ENCODE measurements at places on chromosomes 2 and 18. TPM values are rescaled to one million over a fixed set of nuclear protein-coding genes. Genes with fewer than 3 reads are reported as not detected.

Gene ANKAR
- 0.42 TPM for polyA plus RNA-seq

Gene REEP1
- polyA plus RNA-seq, result 0.09 TPM

Gene EMILIN2
- polyA plus RNA-seq, result 0.25 TPM

Gene FBXO15
- 0.36 TPM for polyA plus RNA-seq

Gene AGXT
- polyA plus RNA-seq, result not detected

Gene ANKRD29
- polyA plus RNA-seq, result 4.7 TPM

Gene HOXD9
- polyA plus RNA-seq, result not detected
